BE2C (cell line): ENCODE measurements at places on chromosomes 12 and 14.

DNA sequence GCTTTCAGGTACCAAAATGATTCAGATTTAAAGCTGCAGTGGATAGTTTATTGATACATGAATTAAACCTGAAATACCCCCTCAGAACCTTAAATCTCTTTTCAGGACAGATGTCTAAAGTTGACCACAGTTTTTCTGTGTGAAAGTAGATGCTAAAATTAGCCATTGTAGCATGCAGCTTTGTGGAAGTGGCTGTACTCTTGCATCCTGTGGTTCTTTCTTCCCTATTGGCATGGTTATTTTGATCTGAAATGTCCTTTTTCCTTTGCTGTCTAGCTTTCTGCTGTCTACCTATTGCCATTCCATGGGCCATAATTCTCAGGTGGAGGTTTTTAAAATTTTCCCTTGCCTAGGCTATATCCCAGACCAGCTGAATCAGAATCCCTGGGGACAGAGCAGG lies 455.6 kb downstream of the ZFP36L1 start:
- no peak for DNase-seq

GRCh38 chr12:65740506-65740872 lies 83.8 kb upstream of the HMGA2 start:
- no peak for DNase-seq

- no peak for DNase-seq
Observed at GRCh38 chr12:66393890-66394289, 91.6 kb downstream of the HELB start.

DNA sequence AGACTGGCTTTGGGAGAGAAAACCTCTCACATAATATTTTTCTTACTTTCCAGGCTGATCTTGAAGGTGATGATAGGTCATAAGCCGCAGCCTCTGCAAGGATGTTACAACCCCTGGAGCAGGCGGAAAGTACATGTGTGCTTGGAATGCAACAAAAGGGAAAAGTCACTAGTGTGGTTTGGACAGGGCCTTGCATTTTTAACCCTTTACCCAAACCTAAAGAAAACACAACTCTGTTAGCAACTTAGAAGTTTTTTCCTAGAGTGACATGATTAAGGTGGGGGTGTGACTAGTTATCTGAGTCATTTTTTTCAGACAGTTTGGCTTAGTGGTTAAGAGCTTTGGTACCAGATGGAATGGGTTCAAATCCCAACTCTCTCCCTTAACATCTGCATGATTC lies 97.0 kb downstream of the TMEM30B start:
- DNase-seq, result no peak

- DNase-seq, result peak; percentile 76
Observed at GRCh38 chr12:6062757-6063735, 61.4 kb downstream of the VWF start.

DNA sequence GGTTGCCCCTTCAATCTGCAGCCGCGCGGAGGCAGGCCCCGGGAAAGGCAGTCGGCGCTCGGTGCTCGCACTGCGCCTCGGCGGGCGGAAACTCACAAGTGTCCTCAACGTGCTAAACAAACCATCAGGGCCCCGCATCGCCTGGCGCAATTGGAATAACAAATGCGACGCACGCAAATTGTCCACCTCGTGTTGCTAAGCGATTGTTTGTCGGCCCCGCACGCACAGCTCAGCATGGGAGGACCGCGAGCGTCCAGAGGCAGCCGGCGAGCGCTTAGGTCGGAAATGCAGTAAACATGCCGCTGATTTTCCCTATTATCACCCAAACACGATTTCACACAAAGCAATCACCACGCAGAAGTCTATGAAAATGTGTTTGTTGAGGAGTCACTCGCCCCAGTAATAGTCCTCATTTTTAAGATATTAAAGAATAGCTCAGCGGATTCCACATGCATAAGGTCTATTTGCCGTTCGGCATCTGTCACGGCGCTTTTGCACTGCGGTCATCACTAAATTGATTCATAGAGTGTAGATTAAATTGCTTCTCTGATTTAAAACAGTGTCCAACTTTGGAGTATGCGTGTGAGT lies 3.2 kb upstream of the GSC start:
- no peak for DNase-seq

DNA sequence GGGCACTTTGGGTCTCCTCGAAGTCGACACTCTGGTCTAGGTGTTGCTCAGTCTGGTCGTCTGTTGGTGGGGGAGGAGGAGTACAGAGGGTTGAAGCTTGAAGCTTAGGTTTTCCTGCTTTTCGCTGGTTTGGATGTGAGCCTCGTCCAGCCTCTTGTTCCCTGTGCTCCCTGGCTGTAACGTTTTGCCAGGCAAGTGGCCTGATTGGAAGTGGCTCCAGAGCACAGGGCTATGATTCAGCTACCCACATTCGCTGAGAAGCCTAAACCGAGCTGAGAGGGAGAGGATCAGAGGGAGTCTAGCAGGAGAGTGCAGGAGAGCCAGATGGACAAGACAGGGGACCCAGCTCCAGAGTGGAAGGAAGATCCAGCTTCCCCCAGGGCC lies 6.1 kb downstream of the HOXC10 start:
- no peak for DNase-seq

DNA sequence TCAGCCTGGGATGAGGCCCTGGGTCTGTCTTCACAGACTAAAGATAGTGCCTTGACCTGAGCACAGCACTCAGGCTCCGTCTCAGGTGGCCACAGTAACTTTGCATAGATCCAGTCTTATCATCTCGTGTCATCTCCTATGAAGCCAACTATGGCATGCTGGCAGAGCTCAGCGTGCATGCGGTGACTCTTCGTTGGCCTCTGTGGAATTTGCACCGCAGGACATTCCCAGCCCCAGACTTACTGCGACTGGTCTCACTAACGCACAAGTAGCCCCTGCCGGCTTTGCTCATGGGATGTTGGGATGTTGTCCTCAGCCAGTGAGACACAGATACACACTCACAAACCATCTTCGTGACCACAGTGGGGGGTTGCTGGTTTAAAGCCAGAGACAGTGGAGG lies 199.6 kb downstream of the CHST11 start:
- DNase-seq, result no peak

- DNase-seq, result no peak
Observed at GRCh38 chr12:68263366-68263765, 10.0 kb upstream of the IL22 start.

- DNase-seq, result no peak
Observed at GRCh38 chr12:25659621-25660020, 106.5 kb upstream of the LMNTD1 start.

GRCh38 chr12:53231921-53232645 lies at the start of gene RARG:
TSS of gene RARG (minus strand) at chr12:53232209. CDS start at chr12:53227545, 4,664 bp downstream.
- peak; percentile 73 for DNase-seq

- DNase-seq, result no peak
Observed at GRCh38 chr14:98966475-98967162, 305.4 kb downstream of the BCL11B start.

- no peak for DNase-seq
Observed at GRCh38 chr12:2806700-2807099, 5.8 kb upstream of the ITFG2 start.

DNA sequence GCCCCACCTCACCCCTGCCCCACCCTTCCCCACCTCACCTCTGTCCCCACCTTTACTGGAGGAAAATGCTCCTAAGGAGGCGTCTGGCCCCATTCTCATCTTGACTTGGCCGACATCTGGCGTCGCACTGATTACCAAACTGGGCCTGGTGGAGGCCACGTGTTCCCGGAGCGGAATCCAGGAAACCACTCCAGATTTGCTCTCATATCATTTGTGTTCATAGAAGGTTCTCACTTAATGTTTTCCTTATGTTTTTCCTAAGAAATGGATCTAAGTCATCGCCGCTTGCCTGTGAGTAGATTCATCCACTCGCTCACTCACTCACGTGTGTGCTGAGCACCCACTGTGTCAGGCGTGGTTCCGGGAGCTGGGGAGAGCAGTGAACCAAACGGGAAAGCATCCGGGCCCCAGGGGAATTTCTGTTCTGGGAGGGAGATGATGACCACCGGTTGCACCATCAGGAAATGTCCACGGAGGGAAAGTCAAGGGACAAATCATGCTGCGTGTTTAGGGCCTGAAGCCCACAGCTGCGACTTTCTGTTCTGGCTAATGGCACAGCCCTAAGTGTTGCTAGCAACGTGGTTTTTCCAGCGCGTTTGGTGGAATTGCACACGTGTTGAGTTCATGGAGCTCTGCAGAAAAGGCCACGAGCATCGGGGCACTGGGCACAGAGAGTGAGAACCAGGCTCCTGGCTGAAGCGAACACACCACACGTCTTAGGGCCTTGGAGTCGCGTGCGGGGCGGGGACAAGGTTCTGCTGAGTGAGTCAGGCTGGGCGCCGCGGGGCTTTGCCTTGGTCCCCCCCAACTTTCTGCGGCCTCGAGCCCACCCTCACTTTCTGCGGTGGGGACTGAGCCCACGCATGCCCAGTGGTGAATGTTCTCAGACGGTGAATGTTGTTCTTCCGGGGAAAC lies 57.7 kb downstream of the ADGRD1 start:
- no peak for DNase-seq

- DNase-seq, result no peak
Observed at GRCh38 chr14:64721391-64721791, 17.2 kb downstream of the PLEKHG3 start.

- DNase-seq, result no peak
Observed at GRCh38 chr14:101838476-101838875, 77.0 kb downstream of the PPP2R5C start.

DNA sequence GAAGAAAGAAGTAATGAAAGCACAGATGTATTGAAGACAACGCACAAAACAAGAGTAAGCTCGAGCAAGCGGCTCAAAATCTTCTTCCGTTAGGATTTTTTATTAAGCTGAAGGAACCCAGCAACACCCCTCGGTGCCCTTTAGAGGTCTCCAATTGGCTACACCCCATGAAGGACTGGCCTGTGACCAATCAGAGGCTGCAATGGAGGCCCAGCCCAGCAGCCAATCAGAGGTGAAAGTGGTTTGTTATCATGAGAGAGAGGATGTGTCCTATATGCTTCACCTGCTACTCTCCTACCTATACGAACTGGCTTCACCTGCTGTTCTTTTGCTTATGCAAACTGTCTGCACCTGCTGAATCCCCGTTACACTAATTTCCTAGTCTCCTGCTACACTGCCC lies 358.8 kb downstream of the C12orf50 start:
- DNase-seq, result no peak

DNA sequence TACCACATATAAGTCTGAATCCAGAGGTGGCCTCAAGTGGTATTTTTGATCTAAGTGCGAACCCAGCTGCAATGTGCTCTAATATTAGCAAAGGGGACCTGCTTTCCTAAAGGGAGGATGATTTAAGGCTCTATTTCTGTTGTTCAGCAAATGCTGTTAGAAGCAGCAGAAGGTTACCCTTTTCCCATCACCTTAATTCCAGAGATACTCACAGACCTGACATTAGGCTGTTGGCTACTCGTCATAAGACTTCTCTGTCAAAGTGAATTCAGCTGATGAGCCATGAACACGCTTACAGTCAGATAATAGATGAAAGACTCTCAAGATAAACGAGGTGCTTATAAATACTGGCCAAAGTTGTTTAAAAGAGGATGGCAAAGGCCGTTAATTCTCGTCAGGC lies 308.7 kb upstream of the DDHD1 start:
- no peak for DNase-seq

GRCh38 chr12:121087467-121088194 lies 45.0 kb upstream of the P2RX7 start:
- DNase-seq, result no peak

DNA sequence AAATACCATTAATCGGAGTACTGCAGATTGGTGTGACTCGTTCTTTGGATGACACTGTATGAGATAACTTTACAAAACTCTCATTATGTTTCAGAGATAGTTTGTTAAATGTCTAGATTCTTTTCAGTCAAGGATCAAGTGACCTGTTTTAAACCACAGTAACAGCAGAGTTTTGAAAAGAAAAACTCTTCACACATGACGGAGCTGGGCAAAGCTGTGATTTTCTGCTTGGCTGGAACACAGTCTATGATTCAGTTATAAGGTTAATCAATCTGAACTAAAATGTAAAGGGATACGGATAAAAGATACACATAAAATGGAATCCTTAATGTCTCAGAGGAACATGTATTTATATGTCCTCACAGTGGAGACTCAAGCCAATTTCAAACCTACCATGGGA lies 573.2 kb downstream of the PRKD1 start:
- no peak for DNase-seq

GRCh38 chr14:79197516-79197915 lies 1013.8 kb downstream of the DIO2 start:
- no peak for DNase-seq

DNA sequence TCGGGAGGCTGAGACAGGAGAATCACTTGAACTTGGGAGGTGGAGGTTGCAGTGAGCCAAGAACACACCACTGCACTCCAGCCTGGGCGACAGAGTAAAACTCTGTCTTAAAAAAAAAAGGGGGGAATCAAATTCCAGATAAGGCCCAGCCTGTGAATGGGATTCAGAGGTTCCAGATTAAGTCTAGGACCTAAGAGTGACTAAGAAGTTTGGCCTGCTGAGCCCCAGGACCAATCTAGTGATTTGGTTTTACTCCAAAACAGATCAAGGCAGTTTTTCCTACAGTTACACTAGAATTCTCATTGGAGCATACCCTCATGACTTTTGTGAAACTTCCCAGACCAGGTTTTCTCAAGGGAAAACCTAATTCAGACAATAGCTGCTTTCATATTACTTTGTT lies 22.8 kb downstream of the EXOC5 start:
- no peak for DNase-seq

DNA sequence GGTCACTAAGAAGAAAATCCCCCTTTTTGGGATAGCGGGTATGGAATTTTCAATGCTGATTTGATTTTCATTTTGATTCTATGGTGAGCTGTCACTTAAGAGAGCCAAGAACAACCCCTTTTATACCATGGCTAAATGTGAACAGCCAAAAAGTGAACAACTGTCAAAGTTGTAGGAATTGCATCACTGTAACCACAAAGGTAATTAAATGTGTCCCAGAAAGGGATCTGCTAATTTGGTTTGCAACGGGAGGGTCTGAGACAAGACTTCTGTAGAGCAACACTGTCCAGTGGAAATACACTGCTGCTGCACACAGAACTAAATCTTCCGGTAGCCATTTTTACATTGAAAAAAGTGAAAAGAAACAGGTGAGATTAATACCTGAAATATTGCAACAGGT lies 14.6 kb downstream of the CHST11 start:
- no peak for DNase-seq

DNA sequence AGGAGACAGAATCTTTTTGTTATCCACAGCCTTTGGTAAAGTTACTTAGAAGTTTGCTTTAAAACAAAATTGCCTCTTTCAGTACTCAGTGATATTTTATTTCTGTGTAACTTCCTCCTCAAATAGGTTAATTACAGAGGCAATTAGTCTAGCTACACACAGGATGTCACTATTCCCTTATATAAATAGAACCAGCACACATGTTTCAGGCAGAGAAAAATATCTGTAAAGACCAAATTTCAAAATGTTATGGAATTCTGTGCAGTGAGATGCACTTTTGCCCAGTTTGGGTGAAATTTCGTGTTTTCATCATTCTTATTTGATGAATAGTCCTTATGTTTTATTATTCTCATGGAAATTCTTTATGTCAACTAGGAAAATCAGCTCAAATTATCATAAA lies 410.6 kb upstream of the SOX5 start:
- no peak for DNase-seq

GRCh38 chr14:53226553-53226952 lies 73.4 kb upstream of the DDHD1 start:
- peak; percentile 22 for DNase-seq

- DNase-seq, result peak; percentile 87
Observed at GRCh38 chr12:52020539-52021336, 14.0 kb downstream of the TAMALIN start.
